ENCODE measurements at places on chromosomes 6 and 20. TPM values are rescaled to one million over a fixed set of nuclear protein-coding genes. Genes with fewer than 3 reads are reported as not detected.

- DNase-seq: peak; percentile 79
Measured at GRCh38 chr6:119078376-119079282, at the start of gene FAM184A. Gene FAM184A, minus strand, starts transcription at chr6:119078664. Its CDS starts 365 bp downstream, at chr6:119078299.

- DNase-seq: no peak
Measured at GRCh38 chr6:158270389-158271127, 41.7 kb upstream of the TULP4 start.

HMGCLL1 gene
- total RNA-seq: 0.57 TPM

TEAD3 gene
- total RNA-seq: 44.3 TPM

All from psoas muscle (tissue), 8 donors.